M059J (cell line): ENCODE measurements at places on chromosomes 3 and 15.

DNA sequence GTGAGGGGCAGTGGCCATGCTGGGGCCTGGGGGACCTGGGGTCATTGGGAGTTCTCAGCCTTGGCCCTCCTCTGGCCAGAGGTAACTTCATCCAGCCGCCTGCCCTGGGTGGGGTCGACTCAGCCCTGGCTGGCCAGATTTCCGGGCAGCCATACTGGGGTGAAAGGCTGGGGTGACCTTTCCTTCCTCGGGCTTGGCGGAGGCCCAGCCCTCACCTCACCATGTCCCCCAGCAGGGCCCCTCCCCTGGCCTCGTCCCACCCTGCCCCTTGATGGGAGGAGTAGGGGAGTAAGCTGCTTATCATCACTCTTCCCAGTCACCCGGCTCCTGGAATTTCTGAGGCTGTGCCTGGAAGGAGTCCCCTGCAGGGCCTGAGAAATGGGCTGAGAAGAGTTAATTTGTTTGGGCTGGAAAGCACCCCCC is 5.4 kb downstream of the SEMA3F start:
- no peak for DNase-seq

DNA sequence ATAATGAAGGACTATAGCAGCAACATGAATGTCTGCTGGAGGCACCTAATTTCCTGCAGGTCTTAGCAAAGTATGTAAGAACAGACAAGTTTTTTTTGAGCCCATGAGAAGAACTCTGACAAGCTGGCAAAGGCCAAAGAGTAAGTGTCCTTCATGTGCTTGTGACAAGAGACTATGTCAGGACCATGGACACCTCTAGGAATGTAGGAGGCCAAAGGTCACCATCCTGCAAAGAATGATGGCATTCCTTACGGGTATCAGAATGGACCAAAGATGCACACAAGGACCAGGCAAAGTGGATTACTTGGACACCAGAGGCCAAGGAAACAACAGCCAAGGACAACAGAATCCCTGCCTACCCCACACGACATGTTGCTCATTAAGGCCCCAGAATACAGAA is 858.5 kb upstream of the CFAP20DC start:
- DNase-seq, result no peak

GRCh38 chr3:31957106-31957505 is 24.0 kb downstream of the OSBPL10 start:
- DNase-seq, result peak; percentile 50

GRCh38 chr3:165636684-165637015 is 200.6 kb downstream of the BCHE start:
- DNase-seq, result no peak

GRCh38 chr15:70217226-70218160 is 119.8 kb upstream of the TLE3 start:
- no peak for DNase-seq

DNA sequence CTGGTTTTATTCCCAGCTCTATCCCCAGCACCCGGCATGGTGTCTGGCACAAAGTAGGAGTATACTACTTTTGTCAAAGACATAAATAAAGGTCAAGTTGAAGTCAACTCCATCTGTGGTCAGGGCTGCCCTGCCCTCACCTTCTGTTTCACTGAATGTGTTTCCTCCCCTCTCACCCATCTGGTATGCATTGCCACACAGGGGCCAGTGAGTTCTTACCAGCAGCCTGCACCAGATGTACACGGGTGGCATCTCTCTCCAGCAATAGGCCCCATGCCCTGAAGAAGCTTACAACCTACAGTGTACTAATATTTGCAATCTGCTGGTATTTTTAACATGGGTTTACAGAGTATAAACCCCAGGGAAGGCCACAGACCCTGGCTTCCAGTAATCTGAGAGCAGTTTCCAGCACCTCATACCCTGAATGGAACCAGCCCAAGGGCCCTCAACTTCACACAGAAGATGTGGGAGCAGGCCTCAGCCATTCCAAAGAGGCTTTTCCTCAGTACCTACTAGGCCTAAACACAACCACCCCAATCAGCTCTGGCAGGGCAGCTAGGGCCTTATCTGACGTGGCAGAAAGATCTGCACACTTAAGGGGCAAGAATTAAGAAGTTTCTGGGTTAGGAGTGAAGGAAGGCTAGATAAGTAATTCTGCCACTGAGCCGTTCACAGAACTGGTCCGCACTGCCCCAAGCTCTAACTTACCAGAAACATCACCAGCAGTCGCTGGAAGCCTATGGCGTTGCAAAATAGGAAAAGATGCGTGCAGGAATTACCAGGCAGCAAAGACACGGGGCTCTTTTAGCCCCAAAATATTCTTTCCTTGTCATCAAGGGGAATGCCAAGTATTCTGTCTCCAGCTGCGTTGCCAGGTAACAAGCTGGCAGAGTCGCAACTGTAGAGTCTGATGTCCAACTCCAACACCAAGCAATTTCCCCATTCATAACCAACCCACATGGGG is 2.1 kb downstream of the IDH2 start:
- peak; percentile 71 for DNase-seq

DNA sequence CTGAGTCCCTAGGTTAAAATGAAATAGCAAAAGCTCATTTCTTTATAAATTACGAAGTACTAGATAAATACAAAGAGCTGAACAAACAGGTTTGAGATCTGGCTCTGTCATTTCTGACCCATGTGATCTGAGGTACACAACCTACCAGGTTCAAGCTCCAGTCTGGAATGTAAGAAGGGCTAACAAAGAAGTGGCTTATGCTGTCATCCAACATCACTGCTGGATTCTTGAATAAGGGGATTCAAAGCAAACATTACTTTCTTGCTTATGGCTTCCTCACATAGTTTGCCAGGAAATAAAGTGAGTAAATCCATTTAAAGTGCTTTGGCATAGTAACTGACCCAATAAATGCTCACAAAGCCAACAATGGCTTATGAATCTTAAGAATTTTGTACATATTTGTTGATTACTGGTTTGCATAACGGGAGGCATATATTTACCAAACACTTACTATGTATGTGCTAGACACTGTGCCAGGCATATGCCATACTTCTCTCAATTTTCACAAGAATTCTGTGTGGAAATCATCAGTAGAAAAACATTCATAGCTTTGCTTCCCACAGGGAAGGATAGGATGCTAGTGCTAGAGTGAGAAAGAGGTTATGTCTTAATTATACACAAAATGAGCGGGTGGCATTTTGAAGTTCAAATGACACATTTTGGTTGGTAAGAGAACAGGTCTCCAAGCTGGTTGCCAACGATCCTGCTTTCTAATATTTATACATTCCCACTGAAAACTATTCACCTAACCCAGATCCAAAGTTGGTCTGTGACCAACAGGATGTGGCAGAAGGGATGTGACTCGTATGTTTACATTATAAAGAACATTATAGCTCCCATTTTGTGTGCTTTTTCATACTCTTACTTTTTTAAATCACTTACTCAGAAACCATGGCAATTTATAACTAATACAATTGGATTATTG is 38.7 kb upstream of the CSPG5 start:
- peak; percentile 28 for DNase-seq

- no peak for DNase-seq
Observed at GRCh38 chr3:14286887-14287500, 108.4 kb downstream of the LSM3 start.

DNA sequence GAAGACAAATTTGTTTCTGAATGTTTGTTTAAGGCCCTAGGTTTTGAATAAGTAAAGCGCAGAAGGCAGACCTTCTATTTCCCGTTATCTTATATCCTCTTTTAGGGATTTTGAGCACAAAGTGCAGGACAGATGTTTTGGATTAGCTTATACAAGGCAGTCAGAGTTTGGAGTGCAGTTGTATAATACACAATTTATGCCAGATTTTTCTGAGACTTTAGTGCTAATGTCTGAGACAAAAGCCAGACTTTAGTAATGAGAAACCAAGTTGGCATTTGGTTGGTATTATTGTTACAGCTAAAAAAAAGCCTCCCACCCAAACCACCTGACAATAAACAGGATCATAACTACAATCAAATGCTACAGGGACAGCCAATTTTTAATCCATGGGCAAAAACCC is 309.9 kb upstream of the SATB1 start:
- DNase-seq, result no peak

GRCh38 chr3:181683563-181683962 is 28.2 kb upstream of the SOX2 start:
- DNase-seq, result no peak

DNA sequence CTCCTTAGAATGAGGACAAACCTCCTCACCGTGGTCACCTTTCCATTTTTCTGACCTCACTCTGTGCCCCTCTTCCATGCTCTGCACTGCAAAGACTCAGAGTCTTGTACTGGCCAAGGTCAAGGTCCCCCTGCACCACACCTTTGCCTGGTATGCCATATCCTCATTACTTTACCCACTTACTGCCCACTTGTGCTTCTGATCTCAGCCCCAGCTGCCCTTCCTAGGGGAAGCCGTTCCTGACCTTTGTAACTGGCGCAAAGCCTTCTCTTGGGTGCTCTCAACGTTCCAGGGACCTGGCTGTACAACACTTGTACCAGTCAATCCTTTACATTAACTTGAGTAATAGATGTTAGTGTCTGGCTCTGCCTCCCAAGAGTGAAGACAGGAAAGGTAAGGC is 256.0 kb downstream of the SV2B start:
- DNase-seq, result no peak

DNA sequence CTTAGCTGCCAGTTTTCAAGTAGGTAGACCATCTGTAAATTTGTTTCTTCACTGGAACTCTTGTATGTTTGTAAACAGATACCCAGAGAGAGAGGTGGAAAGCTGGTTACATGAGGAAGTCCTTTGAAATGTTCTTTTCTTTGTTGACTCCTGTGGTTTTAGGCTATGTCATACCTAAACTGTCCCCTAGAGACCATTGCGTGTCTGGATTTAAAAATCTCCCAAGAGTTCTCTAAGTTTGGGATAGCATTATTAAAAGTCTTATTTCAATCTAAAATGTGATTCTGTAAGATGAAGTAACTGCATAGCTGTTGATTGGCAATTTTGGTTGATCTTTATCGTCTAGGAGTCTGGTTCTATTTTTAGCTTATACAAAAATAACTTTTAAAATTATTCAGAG is 127.2 kb downstream of the GHSR start:
- DNase-seq, result peak; percentile 33

GRCh38 chr3:117726776-117727175 is 1017.2 kb downstream of the TUSC7 start:
- DNase-seq, result no peak

DNA sequence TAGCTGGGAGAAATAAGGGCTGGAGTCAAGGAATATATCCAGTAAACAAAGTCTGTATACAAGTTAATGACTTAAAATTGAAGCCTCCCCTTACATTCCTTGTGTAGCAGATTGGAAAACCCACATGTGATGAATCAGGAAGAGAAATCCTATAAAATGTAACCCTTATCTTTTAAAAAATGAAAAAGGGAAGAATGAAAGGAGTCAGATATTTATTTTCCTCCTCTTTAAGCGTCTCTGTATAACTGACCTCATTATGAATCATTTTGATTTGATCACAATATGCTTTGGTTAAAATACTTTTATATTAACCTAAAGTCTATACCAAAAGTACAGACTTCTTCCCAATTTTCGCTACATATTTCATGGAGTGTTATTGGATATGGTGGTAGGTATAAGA is 316.3 kb upstream of the STAC start:
- DNase-seq, result no peak

- DNase-seq, result no peak
Observed at GRCh38 chr3:29338377-29338776, 57.5 kb downstream of the RBMS3 start.

DNA sequence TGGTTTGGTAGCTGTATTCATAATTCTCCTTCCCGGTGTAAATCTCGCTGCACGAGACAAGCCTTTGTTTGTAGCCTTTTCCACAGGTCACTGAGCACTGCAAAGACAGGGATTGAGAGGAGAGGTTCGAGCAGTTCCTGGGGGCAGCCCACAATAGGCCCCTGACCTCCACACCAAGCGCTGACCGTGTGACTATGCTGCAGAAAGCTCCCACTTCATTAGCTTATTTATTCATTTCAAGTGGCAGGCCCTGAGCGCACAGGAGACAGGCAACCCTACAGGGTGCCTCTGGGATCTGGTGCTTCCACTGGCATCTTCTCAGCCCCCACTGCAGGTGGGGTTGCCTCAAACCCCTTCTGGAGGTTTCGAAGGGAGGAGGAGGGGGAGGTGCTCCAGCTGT is 140.9 kb downstream of the ADAMTS9 start:
- DNase-seq, result no peak

- DNase-seq, result peak; percentile 51
Observed at GRCh38 chr15:78565951-78566774, 843 bp downstream of the CHRNA5 start.
